ENCODE measurements at places on chromosomes 6 and 20.
A peak's percentile ranks its signal among the peaks of the same experiment; 100 is the strongest.

GRCh38 chr6:57162516-57162915 lies 9.6 kb upstream of the BAG2 start:
- DNase-seq, result no peak

DNA sequence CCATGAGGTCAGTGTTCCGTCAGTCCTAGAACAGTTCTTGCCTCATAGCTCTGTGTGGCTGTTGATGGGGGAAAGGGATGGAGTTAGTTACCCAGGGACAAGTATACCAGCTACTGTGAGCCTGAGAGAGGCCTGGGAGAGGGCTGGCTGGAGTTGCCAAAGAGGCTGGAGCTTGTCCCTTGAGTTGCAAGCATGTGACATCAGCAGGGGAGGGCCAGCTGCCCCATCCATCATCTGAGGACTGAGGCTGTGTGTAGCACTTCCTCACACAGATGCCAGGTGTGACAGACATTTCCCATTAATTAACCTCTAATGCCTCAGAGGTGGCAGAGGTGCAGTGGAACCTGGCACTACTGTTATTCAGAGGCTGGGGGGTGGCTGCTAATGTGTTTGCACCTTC lies 131.6 kb downstream of the PHACTR3 start:
- no peak for DNase-seq

DNA sequence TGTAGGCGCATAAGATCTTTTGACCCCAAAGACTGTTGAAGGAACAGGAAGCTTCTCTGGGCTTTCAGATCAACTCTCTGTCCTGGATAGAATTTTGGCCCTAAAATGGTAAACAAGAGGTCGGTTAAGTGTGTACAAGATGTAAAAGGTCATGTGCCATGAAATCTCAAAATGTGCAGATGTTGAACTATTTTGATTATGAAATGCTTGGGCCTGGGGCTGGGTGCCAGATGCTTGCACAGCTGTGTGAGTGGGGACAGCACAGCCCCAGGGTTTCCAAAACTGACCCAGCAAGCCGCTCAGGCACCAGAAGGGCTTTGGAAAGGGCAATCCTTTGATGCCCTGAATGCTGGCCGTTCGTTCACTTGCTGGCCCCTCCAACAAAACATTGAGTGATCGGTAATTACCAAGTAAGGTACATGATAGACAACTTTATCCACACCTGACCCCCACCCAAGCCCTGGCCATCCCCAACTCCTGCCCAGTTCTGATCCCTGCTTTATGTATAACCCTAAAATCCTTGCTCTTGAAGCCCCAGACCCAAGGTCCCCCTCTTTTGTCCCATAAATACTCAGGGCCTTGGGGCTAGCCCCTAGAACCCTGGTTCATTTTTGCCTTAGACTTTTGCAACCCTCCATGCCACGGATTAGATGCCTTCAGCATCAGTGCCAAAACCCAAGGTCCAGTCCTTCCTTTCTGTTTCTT lies 1.9 kb downstream of the TMEM239 start:
- no peak for DNase-seq

DNA sequence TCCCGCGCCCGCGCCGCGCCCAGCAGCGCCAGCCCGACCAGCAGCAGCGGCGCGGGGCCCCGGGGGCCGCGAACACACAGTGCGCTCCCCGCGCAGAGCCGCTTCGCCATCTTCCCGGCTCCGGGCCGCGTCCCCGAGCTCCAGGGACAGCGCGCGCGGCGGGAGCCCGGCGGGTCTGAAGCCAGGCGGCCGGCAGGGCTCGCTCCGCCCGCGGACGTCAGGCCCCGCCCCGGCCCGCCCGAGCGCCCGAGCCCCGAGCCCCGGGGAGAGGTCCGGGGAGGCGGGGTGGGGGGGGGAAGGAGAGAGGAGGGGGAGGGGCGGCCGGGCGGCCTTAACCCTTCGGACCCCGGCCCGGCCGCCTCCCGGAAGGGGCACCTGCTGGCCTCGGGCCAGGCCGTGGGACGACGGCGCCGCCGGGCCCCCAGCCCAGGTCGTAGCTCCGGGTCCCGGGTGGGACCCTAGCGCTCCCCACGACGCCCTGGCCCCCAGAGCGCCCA lies at the start of gene LAMA5:
Gene LAMA5 (minus strand): TSS at position 177 of the 497 bp plus-strand sequence. CDS start 67 bp downstream, at position 110.
- DNase-seq, result peak; percentile 27

DNA sequence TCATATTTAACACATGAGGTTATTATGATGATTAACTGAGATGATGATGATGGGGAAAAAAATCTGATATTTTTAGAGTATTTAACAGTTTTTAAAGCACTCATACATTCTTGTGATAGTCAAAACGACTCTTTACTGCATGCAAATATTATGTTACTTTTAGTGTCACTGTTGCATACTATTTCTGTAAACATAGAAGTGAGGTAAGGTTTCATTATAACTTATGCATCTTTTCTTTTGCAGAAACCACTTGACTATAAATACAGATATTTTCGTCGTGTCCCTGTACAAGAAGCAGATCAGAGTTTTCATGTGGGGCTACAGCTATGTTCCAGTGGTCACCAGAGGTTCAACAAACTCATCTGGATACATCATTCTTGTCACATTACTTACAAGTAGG lies 30.1 kb downstream of the FBXO9 start:
- no peak for DNase-seq

- DNase-seq, result peak; percentile 39
Observed at GRCh38 chr6:73854998-73855718, 159.2 kb downstream of the CD109 start.

DNA sequence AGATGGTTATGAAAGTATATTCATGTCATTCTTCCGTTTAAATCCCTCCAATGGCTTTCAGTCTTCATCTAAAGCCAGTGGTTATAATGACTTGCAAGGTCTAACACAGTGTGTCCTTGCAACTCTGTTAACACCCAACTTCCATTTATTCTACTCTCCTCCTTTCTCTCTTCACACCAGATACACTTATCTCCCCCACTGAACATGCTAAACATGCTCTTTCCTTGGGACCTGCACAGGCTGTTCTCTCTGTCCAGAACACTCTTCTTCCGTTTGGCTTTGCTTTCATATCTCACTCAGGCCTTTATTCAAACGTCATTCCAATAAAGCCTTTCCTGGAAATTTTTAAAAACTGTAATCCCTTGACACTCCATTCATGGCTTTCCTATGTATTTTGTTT lies 91.5 kb downstream of the EPHA7 start:
- no peak for DNase-seq

GRCh38 chr6:117411474-117411873 lies 14.3 kb downstream of the ROS1 start:
- DNase-seq, result no peak

DNA sequence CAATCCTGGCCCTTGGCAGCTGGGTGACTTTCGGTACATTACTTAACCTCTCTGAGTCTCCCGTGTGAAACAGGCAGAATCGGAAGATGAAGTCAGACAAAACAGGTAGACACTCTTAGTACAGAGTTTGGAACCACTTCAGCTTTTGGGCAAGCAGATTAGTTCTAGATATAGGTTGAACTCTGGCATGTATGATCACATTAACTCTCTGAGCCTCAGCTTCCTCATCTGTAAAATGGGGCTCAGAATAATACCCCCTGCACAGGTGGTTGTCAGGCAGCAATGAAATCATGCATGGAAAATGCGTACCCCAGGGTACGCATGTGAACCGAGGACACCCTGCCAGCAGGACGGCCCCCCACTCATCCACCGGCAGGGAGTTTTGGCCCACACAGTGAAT lies 87.7 kb downstream of the KCNB1 start:
- no peak for DNase-seq

DNA sequence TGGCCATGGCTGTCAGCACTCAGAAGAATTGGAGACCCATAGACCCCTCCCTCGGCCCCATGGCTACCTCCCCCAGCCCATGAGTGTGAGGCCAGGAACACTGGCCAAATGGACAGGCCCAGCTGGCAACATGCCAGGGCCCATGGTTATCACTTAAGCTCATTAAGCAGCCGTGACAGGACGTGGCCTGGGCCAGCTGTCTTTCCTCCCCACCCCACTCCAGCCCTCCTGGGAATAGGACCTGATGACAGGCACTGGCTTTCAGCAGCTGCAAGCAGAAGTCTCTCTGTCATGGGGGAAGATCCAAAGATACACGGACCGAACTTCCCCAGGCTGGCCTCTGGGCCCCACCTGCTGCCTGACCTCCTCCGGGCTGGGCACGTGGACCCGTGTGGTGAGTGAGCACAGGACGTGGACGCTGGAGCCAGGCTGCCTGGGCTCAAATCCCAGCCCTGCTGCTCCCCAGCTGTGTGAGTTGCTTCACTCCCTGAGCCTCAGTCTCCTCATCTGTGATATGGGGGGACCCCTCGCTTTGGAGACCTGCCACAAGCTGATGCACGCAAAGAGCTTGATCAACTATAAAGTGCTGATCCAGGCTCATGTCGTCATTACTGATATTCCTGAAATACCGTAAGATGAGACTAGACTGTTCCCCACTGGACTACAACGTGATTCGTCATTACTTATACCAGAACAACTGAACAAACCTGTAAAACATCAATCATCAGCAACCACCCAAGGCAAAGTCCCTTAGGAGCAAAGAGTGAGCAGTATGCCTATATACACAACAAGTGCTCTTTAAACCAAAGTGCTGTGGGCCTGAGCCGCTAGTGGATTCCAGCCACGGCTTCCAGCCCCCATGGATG lies 22.0 kb upstream of the VSTM2L start:
- DNase-seq, result no peak

GRCh38 chr6:16803294-16804200 lies 42.3 kb upstream of the ATXN1 start:
- DNase-seq, result no peak

DNA sequence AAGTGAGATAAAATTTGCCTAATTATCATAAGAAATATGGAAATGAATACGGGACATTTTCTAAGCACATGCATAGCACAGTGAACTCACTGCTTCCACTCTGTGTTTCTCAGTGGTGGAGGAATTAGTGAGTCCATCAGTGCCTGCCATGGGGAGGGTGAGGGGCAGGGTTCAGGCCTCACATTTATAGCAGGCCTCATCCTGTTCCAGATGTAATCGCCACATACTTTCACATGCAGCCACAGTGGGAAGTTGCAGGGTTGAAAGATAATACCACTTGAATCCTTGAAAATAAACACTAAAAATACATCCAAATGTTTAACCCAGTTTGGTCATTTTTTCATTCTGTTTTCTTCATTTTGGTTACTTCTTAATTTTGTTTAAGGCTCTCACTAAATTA lies 29.9 kb upstream of the ANKEF1 start:
- DNase-seq, result no peak

DNA sequence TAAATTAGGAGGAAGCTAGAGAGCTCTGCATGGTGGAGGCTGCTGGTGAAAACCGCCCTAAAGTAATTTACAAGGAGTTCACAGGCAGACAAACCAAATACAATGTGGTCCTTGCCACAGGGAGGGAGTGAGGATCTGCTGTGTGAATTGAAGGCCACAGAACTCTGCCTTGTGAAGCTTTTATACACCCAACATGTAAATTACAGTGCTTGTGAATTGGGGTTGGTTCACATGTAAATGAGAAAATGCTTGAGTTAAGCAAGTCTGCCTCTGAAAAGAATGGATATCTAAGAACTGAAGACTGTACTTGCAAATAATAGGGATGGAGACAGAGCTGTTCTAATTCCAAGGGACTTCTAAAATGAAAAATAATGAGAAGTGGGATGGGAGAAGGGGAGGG lies 194.2 kb downstream of the SLC35F1 start:
- DNase-seq, result no peak

DNA sequence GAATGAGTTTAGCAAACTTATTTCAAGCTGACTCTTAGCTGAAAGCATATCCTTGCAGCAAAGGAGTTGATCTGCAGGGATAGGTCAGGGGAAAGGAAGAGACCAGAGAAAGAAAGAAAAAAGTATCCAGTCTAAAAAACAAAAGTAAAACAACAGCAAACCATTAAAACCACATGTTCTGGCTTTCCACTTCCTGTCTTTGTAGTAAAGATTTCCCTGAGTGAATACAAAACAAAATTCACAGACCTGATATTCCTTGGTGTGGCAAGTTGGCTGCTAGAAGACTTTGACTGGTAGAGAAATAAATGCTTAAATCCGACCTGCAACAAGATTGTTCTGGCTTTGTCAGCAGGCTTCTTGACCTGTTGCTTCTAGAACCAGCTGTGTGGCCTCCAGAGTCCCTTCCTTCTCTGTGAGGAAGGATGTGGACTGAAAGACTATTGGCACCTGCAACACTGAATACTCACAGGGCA lies 23.4 kb upstream of the MCM3 start:
- DNase-seq, result no peak

DNA sequence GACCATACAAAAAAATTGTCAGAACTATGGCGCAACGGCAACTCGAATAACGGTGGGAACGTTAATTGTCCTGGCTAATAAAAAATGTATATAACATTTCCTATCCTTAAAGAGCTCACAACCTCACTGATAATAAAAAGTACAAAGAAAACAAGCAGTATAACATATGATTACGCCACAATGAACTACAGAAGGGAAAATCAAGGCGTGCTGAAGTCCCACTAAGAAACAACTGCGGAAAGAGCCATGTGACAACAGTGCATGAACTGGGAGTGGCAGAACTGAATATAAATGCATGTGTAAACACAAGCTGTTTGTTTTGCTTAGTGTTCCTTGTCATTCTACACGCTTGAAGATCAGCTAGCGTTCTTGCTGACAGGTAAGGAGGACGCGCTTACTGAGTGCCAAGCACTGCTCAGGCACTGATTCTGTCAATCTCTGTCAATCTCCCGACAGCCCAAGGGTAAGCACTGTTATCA lies 466 bp upstream of the PSMB1 start:
- DNase-seq, result no peak

DNA sequence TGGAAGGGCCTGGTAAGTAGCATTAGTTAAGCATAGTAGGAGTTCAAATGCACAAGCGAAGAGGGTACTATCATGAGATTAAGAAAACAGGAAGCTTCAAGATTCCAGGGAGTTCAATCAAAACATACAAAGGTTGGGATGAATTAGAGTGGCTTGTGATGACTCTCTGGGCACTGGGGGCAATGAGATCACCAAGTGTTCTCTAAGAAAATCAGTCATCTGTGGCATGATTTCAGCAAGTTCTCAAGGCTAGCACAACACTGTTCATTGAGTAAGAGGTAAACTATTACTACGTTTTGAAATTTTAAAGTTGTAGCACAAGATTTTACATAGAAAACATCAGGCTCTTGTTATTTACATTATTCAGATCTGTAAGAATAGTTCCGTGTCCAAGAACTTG lies 139.7 kb upstream of the FLRT3 start:
- DNase-seq, result no peak

DNA sequence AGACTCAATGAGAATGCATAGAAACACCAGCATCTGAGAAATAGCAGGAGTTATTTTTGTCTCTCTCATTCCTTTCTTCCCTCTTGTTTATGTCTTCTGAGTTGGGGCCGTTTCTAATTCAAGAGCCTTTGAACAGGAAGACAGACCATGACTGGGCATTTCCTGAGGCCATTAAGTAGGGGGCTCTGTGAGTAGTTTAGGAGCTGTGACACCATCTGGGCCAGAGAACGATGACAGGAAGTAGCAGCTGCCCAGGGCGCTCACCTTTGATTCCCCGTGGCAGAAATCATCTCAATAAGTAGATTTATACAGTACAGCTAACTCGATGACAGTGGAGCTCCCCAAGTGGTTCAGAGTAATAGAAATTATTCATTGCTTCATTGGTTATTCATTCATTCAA lies 298.4 kb upstream of the PLN start:
- DNase-seq, result no peak

Measured in activated T-cell treated with anti-CD3 and anti-CD28 coated beads, Interleukin-2, amount 50 U/mL, for 72 hours (primary cell).